Omental fat pad (tissue), 4 donors: ENCODE measurements at places on chromosomes 12 and 14.

- DNase-seq, result no peak
Measured at GRCh38 chr14:77189479-77189878, 7.9 kb downstream of the TMEM63C start.

- DNase-seq, result no peak
Measured at GRCh38 chr12:3680919-3681594, 71.9 kb downstream of the CRACR2A start.

- peak; percentile 72 for DNase-seq
Measured at GRCh38 chr14:68843471-68844209, 50.8 kb upstream of the ZFP36L1 start.

DNA sequence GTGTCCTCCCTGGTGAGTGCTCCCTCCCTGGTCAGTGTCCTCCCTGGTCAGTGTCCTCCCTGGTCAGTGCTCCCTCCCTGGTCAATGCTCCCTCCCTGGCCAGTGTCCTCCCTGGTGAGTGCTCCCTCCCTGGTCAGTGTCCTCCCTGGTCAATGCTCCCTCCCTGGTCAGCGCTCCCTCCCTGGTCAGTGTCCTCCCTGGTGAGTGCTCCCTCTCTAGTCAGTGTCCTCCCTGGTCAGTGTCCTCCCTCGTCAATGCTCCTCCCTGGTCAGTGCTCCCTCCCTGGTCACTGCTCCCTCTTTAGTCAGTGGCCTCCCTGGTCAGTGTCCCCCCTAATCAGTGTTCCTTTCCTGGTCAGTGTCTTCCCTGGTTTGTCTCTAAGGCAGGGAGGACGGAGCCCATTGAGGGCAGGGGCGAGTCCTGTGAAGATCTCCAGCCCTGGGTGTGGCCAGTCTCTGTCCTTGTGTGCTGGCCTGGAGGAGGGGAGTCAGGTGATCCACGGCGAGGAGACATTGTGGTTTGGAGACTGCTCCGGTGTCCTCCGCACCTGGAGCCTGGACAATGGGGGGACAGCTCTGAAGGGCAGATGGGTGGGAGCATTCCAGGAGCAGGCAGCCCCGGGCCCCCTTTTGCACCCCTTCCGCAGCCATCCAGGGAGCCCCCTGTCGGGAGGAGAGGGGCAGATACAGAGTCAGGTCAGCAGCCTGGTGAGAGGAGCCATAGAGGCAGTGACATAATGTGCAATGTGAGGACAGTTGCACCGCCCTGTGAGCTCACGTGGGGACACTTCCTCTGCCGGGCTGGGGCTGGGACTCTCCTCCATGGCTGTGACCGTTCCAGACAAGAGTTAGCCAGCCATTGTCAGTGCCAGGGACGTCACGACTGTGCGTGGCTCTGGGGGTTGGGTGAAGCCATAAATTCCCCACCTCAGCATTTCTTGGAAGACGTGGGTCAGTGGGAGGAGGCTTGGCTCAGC lies 93.4 kb downstream of the ADGRD1 start:
- DNase-seq, result no peak

- no peak for DNase-seq
Measured at GRCh38 chr12:79194595-79194994, 330.0 kb downstream of the SYT1 start.

GRCh38 chr14:58785701-58786100 lies 147.9 kb downstream of the DACT1 start:
- DNase-seq, result no peak

- no peak for DNase-seq
Measured at GRCh38 chr14:68794851-68795596, 2.2 kb upstream of the ZFP36L1 start.

GRCh38 chr14:95527387-95528002 lies 7.4 kb upstream of the GLRX5 start:
- peak; percentile 71 for DNase-seq

DNA sequence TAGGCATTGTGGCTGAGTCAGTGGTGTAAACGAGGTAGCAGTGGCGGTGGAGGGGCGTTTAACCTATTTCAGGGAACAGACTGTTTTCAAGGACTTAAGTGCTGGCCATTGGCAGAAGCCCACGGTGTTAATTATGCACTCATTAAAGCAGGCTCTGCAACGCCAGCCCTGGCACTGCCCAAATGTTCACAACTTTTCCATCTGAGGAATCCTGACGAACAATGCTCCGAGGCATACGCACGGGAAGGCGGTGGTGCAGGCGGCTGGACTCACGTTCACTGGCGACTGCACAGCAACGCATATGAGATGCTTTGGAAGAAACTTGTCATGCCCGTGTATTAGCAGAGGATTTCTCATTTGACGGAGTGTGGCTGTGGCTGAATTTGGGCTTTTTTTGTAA lies 70.6 kb upstream of the SLC24A4 start:
- DNase-seq, result no peak

DNA sequence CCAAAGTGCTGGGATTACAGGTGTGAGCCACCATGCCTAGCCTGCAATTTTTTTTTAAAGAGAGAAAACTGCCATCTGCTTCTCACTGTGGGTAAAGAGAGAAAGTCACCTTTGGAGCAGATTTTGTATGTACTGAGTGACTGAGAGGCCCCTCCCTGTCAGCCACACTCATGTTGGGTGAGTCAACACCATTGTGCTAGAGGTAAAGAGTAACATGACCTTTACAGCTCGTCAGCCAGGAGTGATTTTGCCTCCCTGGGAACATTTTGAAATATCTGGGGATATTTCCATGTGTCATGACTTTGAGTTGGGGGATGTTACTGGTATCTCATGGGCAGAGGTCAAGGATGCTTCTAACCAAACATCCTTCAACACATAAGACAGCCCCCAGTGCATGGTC lies 115.2 kb downstream of the KSR2 start:
- no peak for DNase-seq

DNA sequence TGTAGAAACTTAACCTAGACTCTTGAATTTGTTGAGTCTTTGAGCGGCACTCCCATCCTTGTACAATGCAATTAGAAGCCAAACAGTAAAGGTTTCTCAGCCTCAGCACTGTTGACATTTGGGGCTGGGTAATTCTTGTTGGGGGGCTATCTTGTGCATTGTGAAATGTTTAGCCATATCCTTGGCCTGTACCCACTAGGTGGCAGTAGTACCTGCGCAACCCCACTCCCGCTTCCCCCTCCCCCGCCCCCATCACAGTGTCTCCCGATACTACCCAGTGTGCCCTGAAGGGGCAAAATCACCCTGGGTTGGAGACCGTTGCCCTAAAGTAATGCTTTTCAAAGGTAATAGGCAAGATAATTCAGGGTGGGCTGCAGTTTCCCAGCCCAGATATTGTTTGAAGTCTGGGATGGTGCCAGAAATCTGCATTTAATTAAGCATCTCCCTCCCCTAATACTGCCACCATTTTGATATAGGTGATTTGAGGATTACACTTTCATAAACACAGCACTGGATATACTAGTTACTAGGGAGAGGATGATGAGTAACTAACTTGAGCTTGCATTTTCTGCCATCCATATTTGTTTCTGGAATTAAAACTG lies 1.8 kb downstream of the COX6A1 start:
- no peak for DNase-seq

DNA sequence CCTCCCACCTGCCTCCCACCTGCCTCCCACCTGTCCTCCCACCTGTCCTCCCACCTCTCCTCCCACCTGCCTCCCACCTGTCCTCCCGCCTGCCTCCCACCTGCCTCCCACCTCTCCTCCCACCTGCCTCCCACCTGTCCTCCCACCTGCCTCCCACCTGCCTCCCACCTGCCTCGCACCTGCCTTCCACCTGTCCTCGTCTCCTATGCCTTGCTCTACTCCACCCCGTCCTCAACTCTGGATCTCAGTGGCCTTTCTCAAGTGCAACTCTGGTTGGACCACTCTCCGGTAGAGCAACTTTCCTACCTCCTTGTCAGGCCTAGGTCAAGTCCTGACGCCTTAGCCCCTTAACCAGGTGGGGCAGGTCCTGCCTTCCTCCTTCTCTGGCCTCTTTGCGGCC lies 29.3 kb upstream of the PEX5 start:
- DNase-seq, result no peak

- no peak for DNase-seq
Measured at GRCh38 chr14:104048758-104049507, 36.6 kb upstream of the ASPG start.

DNA sequence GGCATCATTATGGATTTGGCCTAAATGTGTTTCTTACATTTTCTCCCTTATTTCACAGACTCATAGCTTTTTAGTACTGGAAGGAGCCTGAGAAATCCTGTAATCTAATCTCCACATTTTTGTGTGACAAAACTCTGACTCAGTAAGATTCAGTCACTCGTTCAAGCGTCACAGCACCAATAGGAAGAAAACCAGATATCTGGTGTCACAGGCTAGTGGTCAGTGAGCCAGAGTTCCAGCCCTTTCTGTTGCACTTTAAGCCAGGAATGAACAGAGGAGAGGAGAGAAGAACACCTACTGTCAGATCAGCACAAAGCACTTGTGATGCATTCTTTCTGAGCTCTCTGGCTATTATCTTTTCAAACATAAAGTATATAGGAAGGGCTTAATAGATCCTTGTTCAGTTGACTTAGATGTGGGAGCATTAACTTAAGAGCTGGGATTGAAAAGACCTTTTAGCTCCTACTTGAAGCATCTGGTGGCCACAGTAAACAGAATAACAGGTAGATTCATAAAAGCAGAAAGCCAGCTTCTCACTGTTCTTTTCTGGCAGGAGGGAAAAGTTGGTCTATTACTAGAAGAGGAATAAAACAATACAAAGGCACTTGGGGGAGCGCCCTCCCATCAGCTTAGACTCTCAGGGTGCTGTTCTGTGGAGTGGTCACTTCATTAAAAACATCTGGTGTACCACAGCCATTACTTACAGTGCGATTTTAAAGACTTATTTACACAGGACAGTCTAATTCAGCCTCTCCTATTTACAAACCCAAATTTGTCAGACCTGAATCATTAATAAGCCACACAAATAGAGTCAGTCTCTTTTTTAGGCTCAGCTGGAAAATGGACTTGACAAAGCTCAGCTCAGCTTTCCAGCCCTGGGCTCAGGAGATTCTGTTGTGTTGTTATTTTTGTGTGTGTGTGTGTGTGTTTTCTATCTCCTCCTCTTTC lies 12.2 kb upstream of the NID2 start:
- no peak for DNase-seq

GRCh38 chr14:102087762-102088011 lies 843 bp upstream of the HSP90AA1 start:
- DNase-seq, result no peak

DNA sequence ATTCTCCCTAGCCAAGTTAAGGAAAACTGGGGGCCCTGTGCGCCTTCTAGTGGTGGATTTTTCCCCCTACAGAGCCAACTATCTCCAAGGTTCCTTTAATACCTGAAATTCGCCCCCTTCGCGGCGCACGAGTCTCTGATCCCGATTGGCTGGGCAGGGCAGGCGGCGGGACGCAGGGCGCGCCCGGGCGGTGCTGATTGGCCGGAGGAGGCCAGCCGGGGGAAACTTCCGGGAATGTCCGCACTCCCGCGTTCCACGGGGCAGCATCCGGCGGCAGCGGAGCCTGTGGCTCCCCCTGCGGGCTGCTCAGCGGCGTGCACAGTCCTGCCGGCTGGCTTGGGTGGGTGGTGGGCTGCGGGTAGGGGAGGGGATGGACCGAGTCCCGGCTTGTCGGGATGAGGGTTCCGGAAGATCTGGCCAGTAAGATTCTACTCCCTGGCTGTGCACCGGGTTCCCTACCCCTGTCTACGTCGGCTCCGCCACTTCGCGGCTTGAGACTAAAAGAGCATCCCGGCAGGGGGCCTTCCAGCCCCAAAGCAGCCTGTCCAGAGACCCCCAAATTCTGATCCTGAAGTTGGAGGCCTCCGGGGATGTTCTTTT lies at the start of gene NABP2:
NABP2 (plus strand) TSS at position 241 of the 600 bp plus-strand sequence. CDS start 515 bp downstream, outside the sequence.
- DNase-seq, result peak; percentile 91

DNA sequence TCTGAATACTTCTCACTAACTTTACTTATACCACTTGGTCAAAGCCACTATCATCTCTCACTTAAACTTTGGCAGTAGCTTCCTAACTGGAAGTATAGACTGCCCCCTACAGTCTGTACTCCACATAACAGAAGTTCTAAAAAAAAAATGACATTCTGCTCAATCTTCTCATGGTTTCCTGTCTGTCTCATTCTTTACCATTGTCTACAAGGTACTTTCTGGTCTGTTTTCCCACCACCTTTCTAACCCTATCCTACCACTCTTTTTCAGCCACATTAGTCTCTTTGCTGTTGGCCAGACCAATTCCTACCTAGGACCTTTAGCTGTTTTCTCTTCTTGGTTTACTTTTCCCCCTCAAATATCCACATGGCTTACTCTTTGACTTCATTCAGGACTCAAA lies 14.7 kb downstream of the CPSF6 start:
- DNase-seq, result no peak

DNA sequence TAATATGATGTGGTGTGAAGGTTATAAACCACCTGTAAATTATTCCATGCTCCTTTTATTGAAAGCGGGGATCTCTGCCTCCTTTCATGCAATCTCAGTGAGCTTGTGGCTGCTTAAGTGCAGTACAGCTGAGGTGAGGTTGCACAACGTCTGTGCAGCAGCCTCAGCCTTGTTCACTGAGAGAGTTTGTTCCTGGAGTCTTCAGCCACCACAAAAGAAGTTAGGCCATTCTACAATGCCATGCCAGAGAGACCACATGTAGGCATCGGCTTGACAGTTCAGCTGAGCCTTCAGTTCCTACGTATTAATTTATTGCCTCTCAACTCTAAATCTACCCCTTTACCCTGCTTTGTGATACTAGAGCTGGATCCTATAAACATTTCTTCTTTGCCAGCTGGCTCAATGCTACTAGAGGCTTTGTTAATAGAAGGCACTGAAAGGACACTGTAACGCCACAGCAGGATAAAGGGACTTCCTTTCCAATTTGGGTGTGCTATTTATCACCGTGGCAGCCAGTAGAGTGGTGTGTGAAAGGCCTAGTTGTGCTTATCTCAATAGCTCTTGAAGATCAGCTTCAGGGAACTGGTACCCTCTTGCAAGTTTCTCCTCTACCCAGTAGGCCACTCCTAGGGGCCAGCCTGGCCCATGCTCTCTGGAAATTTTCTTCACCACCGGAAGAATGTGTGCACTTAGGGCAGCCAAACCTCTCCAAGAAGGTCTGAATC lies 337.7 kb downstream of the IPO8 start:
- no peak for DNase-seq

DNA sequence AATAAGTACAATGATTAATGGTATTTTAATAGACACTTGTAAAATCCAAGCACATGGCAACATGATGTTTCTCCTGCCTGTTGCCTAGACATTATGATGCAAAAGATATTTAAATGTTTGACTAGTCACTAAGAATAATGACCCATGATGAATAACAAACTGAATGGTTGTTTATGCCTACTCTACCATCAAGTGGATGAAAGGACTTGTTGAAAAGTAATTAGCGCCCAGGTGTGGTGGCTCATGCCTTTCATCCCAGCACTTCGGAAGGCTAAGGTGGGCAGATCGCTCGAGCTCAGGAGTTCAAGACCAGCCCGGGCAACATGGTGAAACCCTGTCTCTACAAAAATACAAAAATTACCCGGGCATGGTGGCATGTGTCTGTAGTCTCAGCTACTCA lies 30.7 kb downstream of the KIF21A start:
- no peak for DNase-seq
